ENCODE measurements at places on chromosomes 11 and 22.

DNA sequence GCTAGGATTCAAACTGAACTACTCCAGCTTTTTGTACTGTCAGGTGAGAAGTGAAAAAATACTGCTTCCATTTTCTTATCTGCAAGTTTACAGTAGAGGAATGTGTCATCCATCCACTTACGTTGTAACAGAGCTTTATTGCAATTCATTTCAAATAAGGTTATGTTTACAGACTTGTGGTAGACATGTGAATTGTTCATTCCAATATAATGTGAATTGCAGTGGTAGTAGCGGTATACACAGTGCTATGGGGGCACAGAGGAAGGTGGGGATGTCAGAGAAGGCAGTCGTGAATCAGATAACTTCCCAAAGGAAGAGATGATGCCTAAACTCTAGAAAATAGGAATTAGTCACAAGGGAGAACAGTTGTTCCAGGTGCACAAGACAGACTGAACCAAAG, 42.5 kb downstream of the CEP57 start:
- no peak for DNase-seq

DNA sequence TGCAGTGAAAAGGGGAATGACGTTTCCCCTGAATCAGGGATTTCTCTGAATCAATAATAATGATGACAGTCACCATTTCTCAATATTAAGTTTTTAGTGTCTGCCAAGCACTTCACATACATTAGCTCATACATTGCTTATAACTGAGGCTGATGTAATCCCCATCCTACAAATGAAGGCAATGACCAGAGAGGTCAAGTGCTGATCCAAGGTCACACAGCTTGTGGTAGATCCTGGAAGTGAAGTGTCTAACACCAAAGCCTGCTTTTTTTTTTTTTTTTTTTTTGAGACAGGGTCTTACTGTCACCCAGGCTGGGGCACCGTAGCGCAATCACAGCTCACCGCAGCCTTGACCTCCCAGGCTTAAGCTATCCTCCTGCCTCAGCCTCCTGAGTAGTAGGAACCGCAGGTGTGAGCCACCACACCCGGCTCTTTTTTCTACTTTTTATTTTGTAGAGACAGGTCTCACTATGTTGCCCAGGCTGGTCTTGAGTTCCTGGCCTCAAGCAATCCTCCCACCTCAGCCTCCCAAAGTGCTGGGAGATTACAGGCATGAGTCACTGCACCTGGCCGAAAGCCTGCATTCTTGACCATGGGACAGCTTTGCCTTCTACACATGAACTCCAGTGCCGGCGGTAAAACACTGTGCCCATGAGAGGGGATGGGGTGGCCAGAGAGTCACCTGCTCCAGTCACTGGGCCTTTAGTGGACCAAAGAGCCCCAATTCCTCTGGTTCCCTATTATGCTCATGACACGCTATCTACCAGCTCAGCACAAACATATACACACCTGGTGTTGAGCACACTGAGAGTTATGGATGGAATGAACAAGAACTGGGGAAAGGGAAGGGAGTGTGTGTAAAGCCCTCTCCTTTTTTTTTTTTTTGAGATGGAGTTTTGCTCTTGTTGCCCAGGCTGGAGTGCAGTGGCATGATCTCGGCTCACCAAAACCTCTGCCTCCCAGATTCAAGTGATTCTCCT, 17.4 kb downstream of the ARHGAP1 start:
- no peak for DNase-seq

DNA sequence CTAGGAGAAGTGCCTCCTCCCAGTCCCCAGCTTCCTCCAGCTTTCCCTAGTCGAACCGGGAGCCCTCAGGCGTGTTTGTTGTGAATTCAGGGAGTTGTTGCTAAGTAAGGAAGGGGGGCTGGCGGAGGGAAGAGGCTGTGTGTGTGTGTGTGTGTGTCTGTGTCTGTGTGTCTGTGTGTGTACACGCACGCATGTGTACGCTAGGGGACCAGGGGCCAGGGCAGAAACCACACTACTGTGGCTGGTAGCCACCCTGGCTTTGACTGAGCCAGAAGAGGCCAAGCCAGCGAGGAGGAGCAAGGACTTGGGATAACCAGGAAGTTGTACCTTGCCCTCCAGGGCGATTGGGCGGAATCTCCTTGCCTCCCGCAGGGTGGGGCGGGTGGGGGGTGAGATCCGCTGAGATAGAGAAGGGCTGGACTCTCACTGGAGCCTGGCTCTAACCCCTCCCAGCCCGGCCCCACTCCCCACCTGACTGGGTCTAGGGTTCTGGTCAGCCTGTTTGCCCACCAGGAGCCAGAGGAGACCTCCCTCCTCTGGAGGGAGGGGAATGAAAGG, 7.5 kb downstream of the BCL9L start:
- DNase-seq, result no peak

- DNase-seq, result no peak
Measured at GRCh38 chr11:47434011-47434786, 8.0 kb upstream of the PSMC3 start.

DNA sequence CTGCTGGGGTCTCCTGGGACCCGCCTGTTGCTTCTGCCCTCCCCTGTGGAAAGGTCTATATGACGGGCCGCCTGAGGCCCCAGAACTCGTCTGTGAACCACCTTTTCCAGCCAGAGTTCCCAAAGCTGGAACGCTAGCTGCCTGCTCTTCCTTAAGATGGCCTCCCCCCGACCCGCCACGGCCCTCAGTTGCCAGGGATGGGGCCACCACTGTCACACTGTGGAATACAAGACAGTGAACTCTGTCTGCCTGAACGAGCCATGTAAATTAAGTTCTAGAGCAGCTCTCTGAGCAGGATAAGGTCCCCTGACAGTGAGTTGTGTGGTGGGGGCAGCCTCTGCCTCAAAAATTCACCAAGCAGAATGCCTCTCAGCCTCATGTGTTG, 10.3 kb downstream of the CHADL start:
- DNase-seq, result no peak

- peak; percentile 64 for DNase-seq
Measured at GRCh38 chr11:10493041-10493663, 38.1 kb downstream of the AMPD3 start.

- DNase-seq, result no peak
Measured at GRCh38 chr11:99079576-99079975, 58.8 kb downstream of the CNTN5 start.

DNA sequence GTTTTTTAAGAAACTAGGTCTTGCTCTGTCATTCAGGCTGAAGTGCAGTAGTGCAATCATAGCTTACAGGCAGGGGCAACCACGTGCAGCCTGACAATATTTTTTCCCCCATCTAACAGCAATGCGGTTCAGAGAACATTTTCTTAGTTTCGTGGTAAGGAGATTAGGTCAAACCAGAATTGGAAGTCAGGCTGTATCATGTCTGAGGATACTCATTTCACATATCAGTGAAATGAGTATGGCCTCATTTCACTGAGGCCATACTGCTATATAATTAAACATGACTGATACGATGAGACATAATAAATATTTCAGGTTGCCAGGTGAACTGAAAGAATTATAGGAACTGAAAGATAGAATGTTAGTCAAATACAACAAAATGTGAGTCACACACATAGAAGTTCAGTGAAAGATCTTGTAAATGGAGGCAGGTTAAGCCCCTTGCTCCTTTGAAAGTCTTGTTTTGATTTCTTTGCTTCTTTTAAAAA, 32.5 kb upstream of the IZUMO1R start:
- DNase-seq, result no peak

- DNase-seq, result no peak
Measured at GRCh38 chr22:48724899-48725298, 1102.8 kb downstream of the BRD1 start.

- no peak for DNase-seq
Measured at GRCh38 chr11:17046690-17047089, 30.8 kb downstream of the RPS13 start.

GRCh38 chr11:122441666-122442035, 213.9 kb upstream of the UBASH3B start:
- DNase-seq, result no peak

- DNase-seq, result no peak
Measured at GRCh38 chr22:18060646-18061620, 16.9 kb upstream of the PEX26 start.

DNA sequence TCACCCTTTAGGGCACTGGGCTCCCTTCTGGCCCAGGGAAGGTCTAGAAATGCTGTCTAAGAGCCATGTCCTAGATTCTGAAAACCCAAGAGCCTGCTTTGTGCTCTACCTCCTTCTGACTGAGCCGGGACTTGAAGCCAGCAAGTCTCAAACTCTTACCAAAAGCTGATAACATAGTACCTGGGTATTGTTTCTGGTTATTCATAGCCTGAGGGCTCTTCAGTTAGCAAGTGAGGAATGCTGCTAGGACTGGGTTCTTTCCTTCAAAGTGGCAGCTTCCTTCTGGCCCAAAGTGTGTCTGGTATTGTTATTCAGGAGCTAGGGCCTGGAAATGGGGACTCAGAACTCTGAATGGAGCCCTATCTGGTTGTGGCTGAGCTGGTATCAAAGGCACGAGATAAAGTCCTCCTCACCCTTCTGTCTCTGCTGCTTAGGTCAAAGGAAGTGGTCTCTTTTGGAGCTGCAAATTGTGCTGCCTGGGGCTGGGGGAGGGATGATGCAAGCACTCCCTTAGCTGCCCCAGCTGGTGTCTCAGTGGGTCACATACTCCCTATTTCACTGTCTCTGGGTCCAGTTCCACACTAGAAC, 696.0 kb upstream of the CCDC179 start:
- DNase-seq, result no peak

GRCh38 chr11:8652140-8652539, 30.3 kb downstream of the TRIM66 start:
- no peak for DNase-seq

- peak; percentile 79 for DNase-seq
Measured at GRCh38 chr11:72831521-72832300, 17.5 kb downstream of the ATG16L2 start.

- DNase-seq, result no peak
Measured at GRCh38 chr22:17941471-17942406, 82.6 kb downstream of the MICAL3 start.

GRCh38 chr22:50705219-50705691, 32.6 kb downstream of the SHANK3 start:
- DNase-seq, result peak; percentile 93

DNA sequence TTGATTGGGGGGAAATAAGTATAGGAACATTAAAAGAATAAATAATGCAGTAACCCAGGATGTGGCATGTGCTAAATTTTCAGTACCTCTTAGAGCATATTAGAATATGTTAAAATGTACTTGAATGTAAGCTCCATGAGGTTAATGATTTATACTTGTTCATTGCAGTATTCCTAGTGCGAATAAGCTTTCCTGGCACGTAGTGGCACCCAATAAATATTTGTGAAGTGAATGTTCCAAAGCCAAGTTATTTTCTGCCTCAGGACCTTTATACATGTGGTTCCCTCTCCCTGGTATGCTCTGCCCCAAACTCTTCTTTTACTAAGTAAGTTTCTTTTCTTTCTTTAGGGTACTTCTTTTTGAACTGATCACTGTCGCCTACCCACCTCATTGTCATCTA, 118.8 kb downstream of the DBX1 start:
- DNase-seq, result no peak

DNA sequence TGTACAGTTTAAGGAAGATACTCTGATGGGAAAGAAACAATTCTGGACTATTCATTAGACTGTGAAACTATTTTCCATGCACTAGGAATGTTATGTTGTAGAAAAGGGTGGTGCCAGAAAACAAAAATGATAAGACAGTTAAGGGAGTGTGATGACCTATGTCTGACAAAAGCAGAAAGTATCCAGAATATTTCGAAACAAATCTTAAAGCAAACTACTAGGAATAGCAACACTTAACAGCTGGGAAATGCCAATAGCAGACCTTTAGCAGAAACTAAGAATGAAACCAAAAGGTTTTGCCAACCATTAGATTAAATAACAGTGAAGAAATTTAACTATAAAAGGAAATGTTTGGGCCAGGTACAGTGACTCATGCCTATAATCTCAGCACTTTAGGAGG, 3.3 kb upstream of the ARHGAP20 start:
- no peak for DNase-seq

- no peak for DNase-seq
Measured at GRCh38 chr11:12771875-12772274, 97.7 kb downstream of the TEAD1 start.

DNA sequence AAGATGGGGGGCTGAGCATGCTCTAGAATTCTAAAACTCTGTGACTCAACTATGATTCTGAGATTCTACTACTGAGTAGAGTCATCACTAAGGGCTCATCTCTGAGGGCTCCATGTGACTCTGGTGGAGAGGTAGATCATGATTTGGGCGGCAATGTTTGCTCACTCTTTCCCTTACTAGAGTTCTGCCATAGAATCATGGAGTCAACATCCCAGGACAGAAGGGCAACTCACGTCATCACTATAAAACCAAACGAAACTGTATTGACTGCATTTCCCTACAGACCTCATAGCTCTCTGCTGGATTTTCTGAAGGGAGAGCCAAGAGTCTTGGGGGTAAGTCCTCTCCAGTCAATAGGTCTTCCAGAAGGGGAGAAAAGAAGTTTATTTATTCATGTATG, at the start of gene MS4A14:
Gene MS4A14, plus strand, starts transcription at position 78 of the 400 bp plus-strand sequence. Its CDS starts 120 bp downstream, at position 198.
- no peak for DNase-seq

- DNase-seq, result no peak
Measured at GRCh38 chr11:69305885-69306540, 12.1 kb downstream of the MYEOV start.

GRCh38 chr11:9571763-9572115, 1.7 kb upstream of the WEE1 start:
- no peak for DNase-seq

DNA sequence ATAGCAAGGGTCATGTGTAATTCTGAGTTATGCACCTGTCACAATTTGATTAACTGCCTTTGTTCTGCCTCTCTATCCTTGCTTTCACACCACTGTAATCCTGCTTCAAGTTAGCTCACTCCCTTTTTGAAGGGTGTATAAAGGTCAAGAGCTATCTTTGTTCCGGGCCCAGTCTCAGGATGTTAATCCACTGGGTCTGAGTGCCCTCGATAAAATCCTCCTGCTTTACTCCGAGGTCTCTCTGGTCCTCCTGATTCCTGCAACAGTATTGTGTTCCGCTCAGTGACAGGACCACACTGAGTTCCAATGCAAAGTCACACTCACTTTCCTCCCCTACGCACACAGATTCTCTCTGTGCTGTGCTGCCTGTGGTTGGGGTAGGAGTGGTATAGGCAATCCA, 186.5 kb downstream of the DYNC2H1 start:
- no peak for DNase-seq

- DNase-seq, result no peak
Measured at GRCh38 chr11:34909955-34910354, 6.2 kb downstream of the APIP start.

- DNase-seq, result no peak
Measured at GRCh38 chr22:37716708-37717107, 19.9 kb downstream of the TRIOBP start.

- DNase-seq, result peak; percentile 71
Measured at GRCh38 chr11:61814247-61814957, 2.4 kb downstream of the FADS1 start.
